ENCODE measurements at places on chromosomes 4 and X.

- no peak for DNase-seq
Observed at GRCh38 chrX:110287605-110288004, 30.3 kb downstream of the AMMECR1 start.

GRCh38 chr4:184479516-184479950, 5.2 kb upstream of the IRF2 start:
- no peak for DNase-seq

DNA sequence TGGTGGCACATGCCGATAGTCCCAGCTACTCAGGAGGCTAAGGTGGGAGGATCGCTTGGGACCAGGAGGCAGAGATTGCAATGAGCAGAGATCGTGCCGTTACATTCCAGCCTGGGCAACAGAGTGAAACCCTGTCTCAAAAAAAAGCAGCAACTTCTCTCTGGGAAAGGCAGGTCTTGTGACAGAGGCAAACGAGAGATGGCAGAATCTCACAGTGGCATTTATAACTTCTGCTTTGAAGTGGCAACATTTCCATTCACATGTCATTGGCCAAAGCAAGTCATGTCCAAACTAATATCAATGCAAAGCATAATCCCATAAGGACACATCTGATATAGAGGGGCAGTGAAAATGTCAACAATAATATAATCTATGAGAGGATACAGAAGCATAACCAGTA, 79.8 kb downstream of the PPEF2 start:
- no peak for DNase-seq

- DNase-seq = no peak
Observed at GRCh38 chr4:177667687-177668086, 225.4 kb upstream of the AGA start.

Measured in NCI-H1048 (cell line).